ENCODE measurements at places on chromosomes 3 and 15. TPM values are rescaled to one million over a fixed set of nuclear protein-coding genes. Genes with fewer than 3 reads are reported as not detected.

DNA sequence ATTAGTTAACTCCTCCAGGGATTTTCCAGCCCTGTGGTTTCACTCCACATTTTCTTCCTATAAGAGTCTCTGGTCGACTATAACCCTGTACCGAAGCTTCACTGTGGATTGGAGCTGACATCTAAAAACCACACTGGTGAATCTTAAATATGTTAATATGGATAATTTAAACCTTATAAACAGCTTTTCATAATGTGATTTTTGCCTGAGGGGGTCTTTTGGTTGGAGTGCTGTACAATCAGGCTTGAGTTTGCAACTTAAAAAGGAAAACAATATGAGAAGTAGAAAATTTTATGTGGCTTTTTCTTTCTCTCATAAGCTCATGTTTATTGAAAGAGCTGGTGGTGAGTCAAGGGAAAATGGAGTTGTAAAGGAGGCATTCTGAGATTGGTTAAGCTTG, 313.7 kb downstream of the VPS13C start:
- no peak for DNase-seq

- no peak for DNase-seq
Observed at GRCh38 chr3:159711560-159712333, 276.9 kb upstream of the IL12A start.

DNA sequence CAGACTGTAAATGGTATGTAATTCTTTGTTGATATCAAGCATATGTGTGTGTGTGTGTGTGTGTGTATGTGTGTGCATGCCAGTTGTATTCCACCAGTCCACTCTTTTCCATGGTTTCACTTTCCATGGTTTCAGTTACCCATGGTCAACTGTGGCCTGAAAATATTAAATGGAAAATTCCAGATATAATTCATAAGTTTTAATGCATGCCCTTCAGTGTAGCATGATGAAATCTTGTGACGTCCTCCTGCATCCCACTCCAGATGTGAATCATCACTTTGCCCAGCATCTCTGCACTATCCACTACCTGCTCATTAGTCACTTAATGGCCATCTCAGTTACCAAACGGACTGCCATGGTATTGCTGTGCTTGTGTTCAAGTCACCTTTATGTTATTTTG, 215.9 kb downstream of the GBE1 start:
- DNase-seq = no peak

DNA sequence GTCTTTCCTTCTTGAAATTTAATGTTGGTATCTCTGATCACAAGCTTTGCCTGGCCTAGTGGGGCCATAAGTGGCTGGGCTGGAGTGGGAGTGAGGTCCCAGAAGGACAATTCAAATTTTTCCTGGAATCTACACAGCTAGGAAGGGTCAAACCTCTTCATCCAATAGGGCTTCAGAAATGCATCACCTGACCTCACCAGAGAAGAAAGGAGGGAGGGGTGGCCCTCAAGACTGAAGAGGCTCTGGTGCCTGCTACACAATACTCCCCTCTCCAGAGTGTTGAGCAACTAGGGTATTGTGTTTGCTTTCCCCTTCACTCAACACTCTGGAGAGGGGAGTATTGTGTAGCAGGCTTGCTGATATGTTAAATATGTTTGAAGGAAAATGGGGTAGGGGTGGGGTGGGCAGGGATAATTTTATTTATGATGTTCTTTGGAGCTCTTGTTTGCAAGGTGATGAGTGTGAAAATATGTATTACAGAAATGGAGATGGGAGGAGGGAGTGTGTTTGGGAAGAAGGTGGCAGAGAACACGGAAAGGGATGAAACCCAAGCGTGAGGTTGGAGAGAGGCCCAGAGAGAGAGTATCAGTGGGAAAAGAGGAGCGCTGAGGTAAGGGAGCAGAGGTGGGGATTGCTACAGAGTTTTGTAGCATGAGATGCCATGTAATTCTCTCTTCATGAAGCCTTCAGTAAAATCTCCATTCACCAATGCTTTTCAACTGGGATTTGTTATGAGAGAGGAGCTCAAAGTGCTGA, 5.7 kb upstream of the KLHL24 start:
- no peak for DNase-seq

The WNT5A gene
- polyA plus RNA-seq = not detected

The XCR1 gene
- not detected for polyA plus RNA-seq
